ENCODE measurements at places on chromosomes 1 and 21.

DNA sequence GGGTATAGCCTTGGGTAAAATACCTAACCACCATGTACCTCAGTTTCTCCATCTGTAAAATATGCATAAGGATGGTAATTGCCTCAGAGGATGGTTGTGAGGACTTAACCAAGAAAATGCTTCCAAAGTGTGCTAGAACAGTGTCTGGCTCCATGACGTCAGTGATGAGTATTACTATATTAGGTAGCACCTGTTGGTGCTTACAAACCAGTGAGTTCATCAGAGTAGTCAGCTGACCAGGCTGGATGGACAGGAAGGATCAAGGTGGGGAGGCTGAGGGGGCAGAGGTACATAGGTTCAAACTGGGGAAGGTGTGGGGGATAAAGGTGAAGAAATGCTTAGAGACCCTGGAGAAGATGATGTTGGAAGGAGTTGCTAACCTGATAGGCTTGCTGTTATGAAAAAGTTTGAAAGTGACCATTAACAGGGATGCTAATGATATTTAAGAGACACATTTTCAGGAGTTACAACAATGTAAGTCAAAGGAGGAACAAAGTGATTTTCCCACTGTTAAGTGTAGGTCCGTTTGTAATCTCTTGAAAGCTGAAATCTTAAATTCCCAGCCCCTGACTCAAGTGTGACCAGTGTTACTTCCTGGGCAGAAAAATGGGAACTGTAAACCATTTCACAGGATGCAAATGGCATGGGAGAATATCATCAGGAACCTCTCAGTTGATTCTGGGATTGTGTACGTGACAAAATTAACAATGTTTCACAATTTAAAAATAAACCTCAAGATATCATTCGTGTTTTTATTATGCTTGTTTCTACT is 4.4 kb downstream of the NTPCR start:
- no peak for DNase-seq

DNA sequence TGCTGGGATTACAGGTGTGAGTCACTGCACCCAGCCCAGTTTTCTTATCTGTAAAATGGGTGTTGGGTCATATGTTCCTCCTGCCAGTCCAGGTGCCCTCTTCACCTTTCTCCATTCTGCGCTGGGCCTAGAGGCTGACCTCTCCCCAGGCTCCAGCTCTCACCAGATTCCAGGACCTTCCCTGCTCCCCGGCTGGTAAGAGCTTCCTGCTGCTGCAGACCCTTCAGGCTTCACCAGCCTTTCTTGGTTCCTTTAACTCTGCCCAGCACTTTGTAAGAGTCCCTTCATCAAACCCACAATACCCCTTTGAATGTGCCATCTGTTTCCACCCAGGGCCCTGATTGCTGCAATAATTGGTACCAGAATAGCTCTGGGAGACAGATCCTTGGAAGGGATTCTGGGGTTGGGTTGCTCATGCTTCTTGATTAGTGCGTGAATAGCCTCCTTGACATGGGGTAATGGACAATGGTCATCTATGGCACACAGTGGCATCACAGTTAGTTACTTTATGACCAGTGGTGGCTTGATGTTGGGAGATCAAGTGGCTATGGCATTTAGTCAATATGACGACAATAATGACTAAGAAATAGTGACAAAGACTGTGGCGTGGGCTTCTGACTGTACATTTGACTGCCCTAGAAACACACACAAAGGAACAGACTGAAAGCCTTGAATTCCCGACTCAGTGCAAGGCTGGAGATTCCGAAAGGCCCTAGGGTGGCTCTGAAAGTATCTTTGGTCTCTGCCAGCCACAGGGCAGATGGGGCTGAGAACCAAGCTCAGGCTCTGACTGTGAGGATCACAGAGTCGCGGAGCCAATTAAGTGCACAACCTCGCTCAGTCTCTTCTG is 67.3 kb downstream of the SLC9A1 start:
- no peak for DNase-seq

- DNase-seq: no peak
Measured at GRCh38 chr1:8809342-8809736, 8.1 kb downstream of the RERE start.

DNA sequence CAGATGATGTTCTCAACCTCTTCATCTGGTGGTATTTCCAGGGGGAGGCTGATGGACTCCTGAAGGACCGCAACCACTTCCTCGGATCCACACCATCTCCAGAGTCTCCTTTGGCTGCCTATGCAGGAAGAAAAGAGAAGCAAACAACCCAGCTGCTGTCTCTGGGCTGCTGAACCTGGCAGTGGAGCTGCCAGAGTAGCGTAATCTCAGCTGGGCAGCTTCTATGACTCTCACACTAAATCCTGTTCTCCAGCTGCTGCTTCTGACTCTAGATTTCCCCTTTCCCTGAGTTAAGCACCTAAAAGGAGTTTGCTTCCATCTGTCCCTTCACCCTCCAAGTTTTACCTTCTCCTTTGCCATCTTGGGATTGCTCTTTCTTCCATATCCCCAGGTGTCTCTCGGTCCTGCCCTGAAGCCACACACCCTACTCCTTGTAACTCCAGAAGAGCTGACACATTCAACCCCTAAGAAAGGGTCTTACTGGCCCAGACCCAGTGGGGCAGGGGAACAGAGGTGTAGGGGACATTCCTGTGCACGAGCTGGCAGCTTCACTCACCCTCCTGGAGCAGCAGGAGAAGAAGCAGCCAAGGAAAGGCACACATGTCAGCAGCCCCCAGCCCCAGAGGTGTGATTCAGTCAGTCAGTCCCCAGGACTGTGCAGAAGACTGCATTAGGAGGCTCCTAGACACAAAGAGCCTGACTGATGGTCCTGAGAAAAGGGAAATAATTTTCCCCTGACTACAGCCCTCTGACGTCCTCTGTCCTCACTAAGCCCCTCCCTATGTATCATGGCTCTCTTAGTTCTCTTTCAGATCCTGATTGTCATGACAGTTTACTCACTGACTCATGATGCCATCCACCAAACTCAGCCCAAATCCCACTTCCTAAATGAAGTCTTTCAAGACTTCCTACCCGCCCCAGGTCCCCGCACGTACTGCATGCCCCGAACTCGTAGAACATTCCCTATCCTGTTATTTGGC is at the start of gene SLAMF9:
TSS of gene SLAMF9 (minus strand) at position 702 of the 980 bp plus-strand sequence. CDS start at position 602, 100 bp downstream.
- DNase-seq: no peak

- DNase-seq: no peak
Measured at GRCh38 chr1:42921769-42922168, 36.9 kb downstream of the SLC2A1 start.

- no peak for DNase-seq
Measured at GRCh38 chr1:155598842-155599331, 11.1 kb upstream of the MSTO1 start.

DNA sequence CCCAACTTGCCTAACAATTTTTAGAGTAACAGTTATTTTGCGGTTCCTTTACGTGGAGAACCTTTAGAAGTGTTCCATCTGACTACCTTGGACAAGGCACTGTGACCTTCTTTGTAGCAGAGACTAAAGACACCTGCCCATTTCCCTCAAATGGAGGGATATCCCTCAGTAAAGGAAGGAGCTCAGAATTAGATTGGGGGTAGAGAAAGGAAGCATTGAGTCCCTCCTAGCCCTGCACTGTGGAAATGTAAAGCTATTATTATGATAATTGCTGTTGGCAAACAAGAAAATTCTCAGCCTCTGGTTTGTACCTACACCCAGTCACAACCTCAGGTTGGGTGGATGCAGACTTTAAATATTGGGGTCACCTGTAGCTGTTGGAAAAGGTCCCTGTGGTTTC is 72.6 kb upstream of the MACF1 start:
- no peak for DNase-seq

GRCh38 chr21:39489380-39489924 is 37.7 kb downstream of the SH3BGR start:
- DNase-seq: no peak

- no peak for DNase-seq
Measured at GRCh38 chr1:52582116-52582696, 20.0 kb upstream of the GPX7 start.

DNA sequence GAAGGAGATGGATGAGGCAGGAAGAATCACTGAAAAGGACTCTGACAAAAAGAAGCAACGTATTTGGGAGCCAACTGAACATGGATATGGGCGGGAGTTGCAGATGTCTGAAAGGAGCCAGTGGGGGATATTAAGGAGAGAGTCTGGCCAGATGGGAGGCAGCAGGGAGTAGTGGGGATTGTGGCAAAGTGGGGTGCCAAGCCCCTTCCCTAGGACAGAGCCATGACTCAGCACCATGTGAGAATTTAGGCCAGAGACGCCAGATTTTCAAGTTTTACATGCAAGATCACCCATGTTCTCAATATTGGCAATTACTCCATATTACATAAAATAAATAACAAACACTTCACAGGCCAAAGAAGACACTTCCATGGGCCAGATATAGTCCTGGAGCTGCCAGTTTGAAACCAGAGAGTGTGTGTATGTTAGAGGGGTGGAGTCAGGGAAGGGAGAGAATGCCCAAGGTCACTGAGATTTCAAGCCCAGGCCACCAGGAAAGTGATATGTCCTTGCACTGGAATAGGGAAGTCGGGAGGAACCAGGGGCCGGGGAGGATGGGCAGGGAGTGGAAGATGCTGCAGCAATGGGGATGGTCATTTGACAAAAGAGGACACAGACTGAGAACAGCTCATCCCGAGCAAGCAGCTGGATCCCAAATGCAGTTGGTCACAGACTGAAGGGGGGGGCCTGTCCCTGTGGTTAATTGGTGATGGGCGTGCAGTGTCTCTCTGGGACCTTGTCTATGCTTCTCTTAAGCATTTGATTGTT is 23.5 kb downstream of the TMEM51 start:
- DNase-seq: no peak

GRCh38 chr1:5967351-5968160 is 24.7 kb downstream of the NPHP4 start:
- no peak for DNase-seq

GRCh38 chr1:167541610-167542009 is 12.0 kb downstream of the CREG1 start:
- no peak for DNase-seq

DNA sequence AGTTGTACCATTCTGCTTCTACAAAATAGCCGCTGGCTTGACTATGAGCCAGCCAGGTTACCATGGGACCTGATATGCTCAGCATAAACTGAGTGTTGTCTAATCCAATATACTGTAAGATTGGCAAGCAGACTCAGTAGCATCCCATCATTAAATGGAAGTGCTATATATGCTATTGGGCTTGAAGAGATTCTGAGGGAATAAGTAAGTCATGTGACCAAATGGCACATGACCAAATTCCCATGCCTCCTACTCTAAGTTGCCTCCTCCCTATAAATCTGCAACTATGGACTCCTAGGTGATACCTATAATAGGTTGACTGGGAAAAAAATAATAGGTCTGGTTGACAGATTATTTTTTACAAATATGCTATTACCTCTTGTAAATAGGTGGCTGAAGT is 698.6 kb downstream of the BRINP3 start:
- DNase-seq: no peak

DNA sequence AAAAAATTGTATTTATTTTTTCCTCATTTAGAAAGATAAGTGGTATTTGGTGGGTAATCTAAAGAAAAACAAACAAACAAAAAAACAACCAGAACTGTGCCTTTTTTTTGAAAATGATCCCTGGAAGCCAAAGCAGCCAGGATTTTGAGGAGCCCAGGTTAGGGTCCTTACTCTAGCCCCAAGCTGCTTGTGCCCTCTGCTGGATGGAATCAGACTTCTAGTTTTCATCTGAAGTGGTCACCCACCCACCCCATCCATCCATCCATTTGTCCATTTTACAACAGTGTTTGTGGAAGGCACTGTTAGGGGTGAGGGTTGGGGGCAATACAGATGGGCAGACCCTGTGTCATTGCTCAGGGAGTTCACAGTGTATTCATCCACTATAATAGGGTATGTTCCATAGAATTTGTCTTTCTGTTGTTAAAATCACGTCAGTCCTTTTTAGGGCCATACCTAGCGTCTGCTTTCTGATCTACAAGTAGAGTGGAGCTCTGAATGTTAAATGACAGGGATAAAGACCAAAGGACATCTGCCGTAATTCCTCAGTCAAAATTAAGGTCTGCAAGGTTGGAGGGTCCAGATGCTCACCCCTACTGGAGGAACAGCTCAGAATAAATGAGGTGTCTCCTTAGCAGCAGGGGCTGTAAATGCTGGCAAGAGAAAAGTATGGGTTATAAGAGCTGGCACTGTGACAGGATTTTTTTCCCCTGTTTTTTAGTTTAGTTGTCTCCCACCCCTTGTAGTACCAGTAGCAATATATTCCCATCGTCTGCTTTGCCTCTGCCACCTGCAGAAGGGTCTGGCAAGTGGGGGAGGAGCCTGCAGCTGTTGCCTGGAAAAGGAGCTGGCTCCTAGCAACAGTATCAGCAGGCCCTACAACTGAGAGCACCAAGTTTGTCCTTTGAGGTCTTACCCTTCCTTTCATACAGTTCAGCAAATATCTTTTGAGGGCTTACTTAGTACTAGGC is 3.2 kb downstream of the LRRC42 start:
- DNase-seq: no peak

- DNase-seq: no peak
Measured at GRCh38 chr1:114668784-114669561, 876 bp downstream of the DENND2C start.

DNA sequence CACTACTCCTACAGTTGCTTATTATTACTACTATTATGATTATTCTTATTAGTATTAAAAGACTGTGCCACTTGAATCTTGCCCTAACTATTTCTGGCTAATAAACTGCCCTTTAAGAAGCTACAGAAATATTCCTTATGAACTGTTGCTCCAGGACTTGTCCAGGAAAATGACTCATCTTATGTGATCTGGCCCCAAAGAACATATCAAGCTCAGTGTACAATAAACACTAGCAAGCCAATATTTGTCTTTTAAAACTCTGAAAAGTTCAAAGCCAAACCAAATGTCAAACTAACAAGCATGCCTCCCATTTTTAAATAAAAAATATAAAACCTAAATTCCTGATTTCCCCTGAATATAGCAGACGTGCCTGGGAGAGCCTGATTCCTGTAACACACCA is 88.7 kb upstream of the SIM2 start:
- DNase-seq: no peak

GRCh38 chr1:21089731-21090130 is 87.0 kb downstream of the EIF4G3 start:
- no peak for DNase-seq

DNA sequence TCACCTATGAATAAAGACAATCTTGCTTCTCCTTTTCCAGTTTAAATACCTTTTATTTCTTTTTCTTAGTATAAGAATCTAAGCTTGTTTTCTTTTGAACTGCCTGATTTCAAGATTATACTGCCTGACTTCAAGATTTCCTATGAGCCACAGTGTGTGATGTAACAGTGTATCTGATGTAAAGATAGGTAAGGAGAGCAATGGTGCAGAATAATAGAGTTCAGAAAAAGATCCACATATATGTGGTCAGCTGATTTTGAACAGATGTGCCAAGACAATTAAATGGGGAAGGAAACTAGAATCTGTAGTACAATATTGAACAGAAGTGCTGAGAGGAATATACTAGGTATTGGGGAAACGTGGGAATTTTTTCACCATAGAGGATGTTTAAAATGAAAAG is 21.0 kb downstream of the EXO1 start:
- DNase-seq: no peak

DNA sequence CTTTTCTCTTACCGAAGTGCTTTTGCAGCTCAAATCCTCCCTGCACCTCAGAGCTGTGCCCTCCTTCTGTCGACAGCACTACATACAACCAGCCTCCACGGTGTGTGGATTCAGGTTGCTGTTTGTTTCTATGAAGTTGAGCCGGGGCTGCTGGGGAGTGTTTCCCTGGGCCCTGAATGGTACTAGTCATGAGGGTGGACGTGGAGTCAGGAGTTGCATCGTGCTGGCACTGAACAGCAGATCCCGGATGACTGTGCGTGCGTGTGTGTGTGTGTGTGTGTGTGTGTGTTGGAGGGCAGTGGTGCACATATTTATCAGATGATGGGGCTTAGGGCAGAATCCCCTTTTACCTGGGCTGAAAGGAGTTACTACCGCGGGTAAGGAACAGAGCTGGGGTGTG is 47.0 kb downstream of the ACTL8 start:
- no peak for DNase-seq

Data from activated CD8-positive, alpha-beta memory T cell treated with anti-CD3 and anti-CD28 coated beads for 1 hour (primary cell).